CD4-positive, alpha-beta T cell treated with Interleukin-6 at 100 ng/mL for 8 hours (primary cell): ENCODE measurements at places on chromosomes 11 and 22.

DNA sequence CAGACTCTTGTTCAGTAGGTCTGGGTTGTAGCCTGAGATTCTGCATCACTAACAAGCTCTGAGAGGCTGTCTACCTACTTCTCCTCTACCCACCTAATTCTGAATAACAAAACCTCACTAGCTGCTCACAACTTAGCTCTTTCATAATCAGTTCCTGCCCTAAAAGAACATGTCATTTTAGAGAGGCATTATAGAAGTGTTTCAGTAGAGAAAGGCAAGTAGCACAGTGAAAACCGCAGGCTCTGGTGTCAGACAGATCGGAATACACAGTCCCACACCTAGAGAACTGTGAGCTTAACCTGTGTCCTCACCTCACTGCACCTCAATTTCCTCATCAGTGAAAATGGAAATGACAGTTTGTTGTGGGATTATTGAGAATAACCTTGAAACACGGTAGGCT lies 1337.6 kb upstream of the TENM4 start:
- DNase-seq = no peak

GRCh38 chr11:134026655-134027343 lies 42.1 kb upstream of the JAM3 start:
- no peak for DNase-seq

DNA sequence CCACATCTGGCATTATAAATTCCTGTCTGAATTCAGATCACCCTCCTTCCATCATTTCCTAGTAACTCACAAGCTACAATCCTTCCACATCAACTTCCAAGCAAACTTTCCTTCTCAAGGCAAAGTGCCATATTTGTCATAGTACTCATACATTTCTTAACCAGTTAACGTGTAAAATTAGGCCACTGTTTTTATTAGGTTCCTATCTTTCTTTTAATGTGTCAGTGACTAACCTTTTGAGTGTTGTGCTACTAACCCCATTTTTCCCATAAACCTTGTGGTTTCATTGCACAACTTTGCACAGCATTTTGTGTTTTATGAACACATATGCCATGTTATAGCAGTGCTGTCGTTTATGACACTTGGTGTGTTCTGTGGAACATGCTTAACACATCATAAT lies 90.1 kb downstream of the KIF18A start:
- DNase-seq = no peak

DNA sequence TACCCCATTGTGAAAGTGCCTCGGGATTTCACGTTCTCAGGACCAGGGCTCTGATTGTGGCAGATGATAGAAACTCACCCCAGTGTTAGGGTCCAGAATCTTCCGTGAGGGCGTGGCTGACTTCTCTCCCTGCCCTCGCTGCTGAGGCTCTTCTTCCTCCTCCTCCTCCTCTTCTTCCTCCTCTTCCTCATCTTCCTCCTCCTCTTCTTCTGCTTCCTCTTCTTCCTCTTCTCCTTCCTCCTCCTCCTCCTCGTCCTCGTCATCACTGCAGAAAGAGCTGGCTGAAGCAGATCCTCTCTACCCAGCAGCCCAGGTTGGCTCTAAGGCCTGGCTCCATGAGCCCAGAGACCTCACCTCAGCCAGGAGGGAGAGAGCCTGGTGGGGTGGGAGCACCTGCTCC lies 13.5 kb upstream of the CHADL start:
- DNase-seq = no peak

GRCh38 chr11:85918910-85919794 lies 64.0 kb downstream of the CCDC83 start:
- DNase-seq = no peak

DNA sequence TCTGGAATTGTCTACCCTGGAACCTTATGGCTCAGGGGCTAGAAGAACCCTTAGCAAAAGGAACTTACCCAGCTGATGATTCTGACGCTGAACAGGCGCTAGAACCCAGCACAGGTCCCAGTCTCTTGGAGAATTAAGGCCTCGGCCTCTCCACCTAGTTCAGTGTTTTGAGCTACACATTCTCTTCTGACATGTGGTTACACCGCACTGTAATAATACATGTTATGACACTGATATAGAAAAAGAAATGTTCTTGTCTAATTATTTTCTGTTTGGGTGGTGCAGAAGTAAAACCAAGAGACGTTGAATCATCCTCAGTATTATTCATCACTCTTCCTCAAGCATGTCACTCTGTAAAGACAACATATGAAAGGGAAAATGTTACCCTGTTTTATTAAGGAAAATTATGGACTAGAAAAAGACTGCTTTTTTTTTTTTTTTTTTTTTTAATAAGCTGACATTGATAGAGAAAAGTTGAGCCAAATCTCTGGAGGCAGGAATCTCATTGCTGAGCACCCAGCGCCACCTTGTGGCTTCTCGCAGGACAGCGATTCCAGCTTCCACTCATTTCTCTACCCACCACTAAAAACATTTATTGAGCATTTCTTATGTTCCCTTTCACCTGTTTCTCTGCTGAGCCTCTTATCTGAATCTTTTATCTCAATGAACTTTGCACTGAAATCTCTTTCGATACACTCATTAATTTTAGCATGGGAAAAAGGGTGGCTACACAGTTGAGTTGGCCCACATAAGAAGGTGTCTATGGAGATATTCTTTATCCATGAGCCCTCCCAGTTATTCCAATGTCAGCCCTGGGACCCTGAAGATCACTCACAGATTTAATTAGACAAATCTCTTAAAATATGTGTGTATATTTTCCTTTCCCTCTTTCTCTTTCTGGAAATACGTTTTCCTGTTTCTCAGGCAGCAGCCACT lies 12.6 kb upstream of the APLNR start:
- no peak for DNase-seq

DNA sequence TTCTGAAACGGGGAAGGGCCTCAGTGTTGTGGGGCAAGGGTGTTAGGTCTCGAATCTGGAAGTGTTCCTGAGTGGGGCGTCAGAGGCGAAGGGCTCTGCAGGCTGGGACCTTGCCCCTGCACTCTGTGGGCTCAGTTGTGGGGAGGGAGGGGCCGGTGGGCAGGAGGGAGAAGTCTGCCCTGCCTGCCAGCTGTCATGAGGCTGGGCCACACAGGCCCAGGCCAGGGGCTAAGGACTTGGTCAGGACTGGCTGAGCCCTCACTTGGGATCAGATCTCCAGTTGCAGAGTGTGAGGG lies at the start of gene CRACR2B:
CRACR2B (plus strand) TSS at position 23 of the 296 bp plus-strand sequence. CDS start 689 bp downstream, outside the sequence.
- DNase-seq = no peak

DNA sequence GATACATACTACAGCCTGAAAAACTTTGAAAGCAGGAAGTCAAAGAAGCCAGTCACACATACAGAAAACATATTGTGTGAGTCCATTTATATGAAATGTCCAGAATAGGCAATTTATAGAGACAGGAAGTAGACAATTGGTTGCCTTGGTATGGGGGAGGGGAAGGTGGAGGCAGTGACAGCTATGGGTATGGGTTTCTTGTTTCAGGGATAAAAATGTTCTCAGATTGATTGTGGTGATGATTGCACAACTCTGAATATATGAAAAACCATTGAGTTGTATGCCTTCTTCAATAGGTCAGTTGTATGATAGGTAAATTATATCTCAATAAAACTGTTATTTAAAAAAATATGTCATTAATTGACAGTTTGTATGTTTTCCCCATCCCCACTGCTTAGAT lies 137.6 kb downstream of the SNX19 start:
- DNase-seq = no peak

DNA sequence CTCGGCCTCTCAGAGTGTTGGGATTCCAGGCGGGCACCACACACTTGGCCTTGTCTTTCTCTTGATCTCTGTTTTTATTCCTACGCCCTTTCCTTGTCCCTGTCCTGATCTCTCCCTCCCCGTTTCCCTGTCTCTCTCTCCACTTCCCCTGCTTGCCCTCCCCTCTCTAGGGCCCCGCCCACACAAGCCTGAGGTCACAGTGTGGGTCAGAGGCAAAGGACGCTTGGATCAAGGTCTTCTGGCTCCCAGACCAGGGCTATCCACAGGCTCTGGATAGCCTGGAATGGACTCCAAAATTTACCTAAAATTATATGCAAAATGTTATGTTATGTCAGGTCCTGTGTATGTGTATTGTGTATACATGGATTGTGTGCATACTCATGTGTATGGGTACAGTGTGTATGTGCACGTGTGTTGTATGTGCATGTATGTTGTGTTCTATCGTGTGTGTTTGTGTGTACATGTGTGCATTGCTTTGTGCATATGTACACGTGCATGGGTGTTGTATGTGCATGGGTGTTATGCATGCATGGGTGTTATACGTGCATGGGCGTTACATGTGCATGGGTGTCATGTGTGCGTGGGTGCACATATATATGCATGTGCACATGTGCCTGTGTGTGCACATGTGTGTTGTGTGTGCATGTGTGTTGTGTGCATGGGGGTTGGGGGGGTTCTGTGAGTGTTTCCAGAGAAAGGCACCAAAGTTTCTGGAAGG lies 38.3 kb downstream of the TP53I11 start:
- no peak for DNase-seq

GRCh38 chr11:126432525-126432924 lies 77.0 kb downstream of the ST3GAL4 start:
- DNase-seq = no peak

DNA sequence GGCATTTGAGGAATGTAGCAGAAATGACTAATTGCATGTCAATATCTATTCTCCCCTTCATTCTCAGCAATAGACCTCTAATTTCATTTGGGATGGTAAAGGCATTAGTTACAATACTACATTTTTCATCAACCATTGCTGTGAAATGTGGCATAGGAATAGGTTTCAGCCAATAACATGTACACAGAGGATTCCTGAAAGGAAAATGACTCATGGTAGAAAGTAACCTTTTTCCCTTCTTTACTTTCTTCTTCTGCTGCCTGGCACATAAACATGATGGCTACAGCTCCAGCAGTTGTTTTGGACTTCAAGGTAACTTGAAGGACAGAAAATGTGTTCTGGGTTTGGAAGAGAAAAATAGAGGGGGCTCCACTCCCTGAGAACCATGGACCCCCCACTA lies 231.8 kb upstream of the CTSC start:
- no peak for DNase-seq

DNA sequence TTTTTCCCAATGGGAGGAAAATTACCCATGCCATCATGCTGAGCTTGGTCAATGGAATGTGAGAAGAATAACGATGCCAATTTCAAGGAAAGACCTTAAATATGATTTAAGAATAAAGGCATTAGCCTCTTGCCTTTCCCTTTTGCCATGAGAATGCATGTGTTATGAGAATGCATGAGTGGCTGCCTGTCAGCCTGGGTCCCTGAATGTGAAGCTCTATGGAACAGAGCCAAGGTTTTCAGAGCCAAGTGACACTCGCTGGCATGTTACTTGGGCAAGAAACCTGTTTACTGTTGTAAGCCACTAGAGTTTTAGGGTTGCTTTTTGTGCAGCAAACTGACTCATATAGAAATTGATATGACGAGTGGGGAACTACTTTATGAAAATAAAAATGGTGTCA lies 75.7 kb downstream of the JRKL start:
- no peak for DNase-seq

GRCh38 chr22:32322986-32323385 lies 34.7 kb upstream of the RFPL3 start:
- DNase-seq = no peak

DNA sequence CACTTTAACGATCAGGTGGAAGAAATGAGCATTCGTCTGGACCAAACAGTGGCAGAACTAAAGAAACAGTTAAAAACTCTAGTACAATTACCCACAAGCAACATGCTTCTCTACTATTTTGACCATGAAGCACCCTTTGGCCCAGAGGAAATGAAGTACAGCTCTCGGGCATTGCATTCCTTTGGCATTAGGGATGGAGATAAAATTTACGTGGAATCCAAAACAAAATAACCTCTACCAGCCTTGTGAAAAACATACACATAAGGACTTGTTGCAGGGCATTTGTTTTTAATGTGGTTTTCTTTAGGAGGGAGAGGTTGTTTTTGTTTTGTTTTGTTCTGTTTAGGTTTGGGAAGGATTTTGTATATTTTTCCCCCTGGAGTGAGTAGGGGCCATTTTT lies 14.2 kb upstream of the TECTA start:
- no peak for DNase-seq

DNA sequence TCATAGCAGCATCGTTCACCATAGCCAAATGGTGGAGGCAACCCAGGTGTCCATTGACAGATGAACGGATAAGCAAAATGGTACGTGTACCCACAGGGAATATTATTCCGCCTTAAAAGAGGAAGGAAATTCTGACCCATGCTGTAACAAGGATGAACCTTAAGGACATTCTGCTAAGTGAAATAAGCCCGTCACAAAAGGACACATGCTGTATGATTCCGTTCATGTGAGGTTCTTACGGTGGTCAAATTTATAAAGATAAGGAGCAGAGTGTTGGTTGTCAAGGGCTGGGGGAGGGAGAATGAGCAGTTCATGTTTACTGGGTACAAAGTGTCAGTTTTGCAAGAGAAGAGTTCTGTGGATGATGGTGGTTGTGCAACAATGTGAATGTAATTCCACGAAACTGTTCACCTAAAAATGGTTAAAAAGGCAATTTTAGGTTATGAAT lies 26.3 kb downstream of the APOL1 start:
- no peak for DNase-seq

DNA sequence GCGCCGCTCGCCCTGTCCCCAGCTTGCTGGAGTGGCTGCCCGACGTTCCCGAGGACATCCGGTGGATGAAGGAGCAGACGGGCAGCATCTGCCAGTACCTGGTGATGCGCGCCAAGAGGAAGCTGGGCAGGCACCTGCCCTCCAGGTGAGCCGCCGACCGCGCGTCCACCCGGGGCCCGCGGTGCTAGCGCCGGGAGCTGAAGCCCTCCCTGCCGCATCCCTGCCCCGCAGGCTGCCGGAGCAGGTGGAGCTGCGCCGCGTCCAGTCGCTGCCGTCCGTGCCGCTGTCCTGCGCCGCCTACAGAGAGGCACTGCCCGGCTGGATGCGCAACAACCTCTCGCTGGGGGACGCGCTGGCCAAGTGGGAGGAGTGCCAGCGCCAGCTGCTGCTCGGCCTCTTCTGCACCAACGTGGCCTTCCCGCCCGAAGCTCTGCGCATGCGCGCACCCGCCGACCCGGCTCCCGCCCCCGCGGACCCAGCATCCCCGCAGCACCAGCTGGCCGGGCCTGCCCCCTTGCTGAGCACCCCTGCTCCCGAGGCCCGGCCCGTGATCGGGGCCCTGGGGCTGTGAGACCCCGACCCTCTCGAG lies 3.3 kb upstream of the CRACR2B start:
- DNase-seq = no peak

- DNase-seq = no peak
These were observed 604 bp downstream of the PUS3 start for GRCh38 chr11:125902277-125902926.

DNA sequence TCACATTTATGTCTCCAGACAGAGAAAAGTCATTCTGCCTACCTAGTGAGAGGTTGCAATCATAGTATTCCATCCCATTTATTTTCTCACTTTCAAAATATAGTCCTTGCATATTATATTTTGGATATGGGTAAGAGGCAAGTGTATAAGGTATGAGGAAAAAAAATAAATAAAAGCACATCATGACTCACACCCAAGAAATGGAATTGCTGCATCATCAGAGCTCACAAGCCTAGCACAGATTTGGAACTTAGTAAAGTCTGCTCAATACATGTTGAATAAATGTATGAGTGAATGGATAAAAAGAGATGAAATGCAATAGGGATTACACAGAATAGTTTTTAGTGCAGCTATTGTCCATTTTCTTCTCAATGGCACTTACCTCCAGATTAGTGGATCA lies 2.5 kb upstream of the OR51G1 start:
- no peak for DNase-seq

GRCh38 chr11:36101466-36101865 lies 157.6 kb downstream of the LDLRAD3 start:
- DNase-seq = no peak
